ENCODE measurements at places on chromosomes 5 and 9.

DNA sequence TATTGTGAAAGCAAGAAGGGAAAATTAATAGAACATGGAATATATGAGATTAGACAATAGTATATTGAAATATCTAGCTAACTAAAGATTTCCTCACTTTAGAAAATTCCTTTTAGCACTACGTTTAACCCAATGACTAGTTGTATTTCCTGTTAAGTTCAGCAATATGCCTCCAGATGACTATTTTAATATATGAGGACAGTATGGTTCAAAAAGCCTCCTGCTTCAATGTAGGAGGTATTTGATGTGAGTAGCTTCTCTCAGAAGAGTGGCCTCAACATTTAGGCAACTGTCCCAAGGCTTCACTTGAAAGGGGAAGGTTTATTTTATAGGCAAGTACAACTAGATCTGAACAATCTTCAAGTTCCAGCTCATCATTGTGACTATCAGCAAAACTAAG, 2.0 kb upstream of the MEF2C start:
- DNase-seq: peak; percentile 59

GRCh38 chr9:125659201-125659840, 47.7 kb downstream of the MAPKAP1 start:
- DNase-seq: no peak

DNA sequence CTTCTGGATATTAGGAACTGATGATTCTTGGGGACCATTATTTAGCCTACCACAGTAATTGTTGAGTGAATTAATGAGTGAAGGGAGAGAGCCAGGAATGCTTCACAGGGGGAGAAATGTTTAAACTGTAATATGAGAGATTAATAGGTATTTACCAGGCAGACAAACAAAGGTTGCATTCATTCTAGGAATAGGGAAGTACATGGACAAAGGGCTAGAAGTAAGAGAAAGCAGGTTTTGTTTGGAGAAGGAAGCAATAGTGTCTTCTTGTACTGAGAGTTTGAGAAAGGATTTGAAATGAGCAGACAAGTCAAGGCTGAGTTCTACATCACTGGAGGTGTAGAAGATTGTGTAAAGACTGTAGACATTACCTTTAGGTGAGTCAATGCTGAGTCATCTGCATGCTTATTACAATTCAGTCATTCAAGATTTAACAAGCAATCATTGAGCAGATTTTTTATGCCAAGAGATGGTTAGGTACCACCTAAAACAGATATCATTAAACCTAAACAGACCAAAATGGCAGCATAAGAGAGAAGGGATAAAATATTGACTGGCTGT, 8.0 kb downstream of the TAF1L start:
- no peak for DNase-seq

- DNase-seq: no peak
Observed at GRCh38 chr5:36786448-36787012, 90.0 kb upstream of the NIPBL start.

- DNase-seq: no peak
Observed at GRCh38 chr9:76363032-76363395, 31.2 kb downstream of the RFK start.

GRCh38 chr5:99928490-99928889, 606.7 kb upstream of the FAM174A start:
- DNase-seq: no peak

- no peak for DNase-seq
Observed at GRCh38 chr5:72093217-72093616, 14.1 kb upstream of the MAP1B start.

DNA sequence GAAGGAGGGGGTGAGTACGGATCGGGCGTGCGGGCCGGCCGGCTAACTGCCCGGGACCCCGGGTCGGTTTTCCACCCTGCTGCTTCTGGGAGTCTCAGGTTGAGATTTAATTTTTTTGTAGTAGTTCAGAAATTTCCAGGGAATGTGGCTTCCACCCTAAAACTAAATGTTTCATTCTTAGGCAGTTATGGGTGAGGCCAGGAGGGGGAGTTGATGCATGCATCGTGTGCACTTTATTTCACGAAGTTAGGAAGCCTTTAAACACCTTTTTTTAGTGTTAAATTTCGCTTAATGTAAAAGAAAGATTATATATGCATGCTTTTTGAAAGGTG, 905 bp downstream of the CDK9 start:
- DNase-seq: peak; percentile 45

- no peak for DNase-seq
Observed at GRCh38 chr5:74546796-74547195, 93.7 kb downstream of the ENC1 start.

DNA sequence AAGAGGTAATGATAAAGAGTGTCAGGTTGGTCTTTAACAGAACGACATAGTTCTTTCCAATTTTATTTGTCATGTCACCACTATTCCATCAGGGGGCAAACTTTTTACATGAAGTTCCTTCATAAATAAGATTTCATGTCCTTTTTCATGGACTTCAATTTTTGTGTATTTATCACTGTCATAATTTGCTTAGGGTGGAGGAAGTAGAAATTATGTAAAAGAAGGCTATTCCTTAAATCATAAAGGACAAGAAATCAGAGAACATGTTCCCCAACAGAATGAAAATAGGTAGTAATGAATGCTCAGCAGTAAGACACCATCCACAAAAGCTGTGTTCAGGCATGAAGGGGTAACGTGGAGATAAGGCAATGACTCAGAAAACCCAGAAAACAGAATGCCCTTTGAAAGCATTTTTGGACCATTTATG, 72.7 kb downstream of the ZFAND5 start:
- DNase-seq: peak; percentile 71

DNA sequence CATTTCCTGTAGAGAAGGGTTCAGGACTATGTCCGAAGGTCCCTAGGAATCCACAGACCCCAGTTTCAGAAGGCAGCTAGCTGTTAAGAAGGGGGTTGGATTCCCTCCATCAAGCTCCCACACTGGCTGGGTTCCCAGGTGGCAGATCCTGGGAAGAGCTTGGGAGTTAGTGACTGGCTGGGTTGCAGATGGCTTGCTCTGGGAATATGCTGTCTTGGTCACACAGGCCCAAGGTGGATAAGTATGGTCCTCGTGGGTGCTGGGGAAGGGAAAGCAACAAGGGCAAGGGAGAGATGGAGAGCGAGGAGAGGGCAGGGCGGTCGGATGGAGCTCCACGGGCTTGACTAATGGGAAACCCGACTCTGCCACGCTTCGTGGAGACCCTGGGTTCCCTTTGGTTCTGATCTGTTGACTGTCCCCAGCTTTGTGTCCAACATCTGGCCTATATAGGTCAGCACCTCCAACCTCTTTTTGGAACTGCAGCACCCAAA, 17.4 kb downstream of the SH3PXD2B start:
- no peak for DNase-seq

DNA sequence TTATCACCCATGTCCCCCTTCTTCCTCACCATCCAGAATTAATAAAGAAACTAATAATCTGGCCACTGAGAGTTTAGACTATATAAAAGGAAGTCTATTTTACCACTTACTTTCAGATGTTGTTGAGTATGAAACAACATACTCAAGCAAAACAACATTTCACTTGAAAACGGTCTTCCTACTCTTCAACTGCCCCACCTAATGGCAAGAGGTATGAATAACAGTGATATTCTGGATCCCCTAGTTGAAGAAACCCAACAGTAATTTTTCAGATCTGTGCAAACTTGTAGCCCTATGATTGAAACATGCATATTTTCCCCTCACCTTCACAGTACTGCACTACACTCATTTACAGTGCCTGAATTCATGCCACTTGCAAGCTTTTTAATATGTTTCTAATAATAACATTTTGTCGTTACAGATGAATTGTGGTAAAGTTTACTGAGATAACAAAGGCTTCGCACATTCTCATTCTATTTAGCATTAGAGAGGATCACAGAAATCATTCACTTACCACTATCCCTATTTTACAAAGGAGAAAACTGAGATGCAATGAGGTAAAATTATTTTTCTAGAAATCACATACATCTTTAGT, 267.9 kb upstream of the PDE4D start:
- peak; percentile 67 for DNase-seq

GRCh38 chr9:111821006-111821528, 26.3 kb upstream of the SHOC1 start:
- no peak for DNase-seq

DNA sequence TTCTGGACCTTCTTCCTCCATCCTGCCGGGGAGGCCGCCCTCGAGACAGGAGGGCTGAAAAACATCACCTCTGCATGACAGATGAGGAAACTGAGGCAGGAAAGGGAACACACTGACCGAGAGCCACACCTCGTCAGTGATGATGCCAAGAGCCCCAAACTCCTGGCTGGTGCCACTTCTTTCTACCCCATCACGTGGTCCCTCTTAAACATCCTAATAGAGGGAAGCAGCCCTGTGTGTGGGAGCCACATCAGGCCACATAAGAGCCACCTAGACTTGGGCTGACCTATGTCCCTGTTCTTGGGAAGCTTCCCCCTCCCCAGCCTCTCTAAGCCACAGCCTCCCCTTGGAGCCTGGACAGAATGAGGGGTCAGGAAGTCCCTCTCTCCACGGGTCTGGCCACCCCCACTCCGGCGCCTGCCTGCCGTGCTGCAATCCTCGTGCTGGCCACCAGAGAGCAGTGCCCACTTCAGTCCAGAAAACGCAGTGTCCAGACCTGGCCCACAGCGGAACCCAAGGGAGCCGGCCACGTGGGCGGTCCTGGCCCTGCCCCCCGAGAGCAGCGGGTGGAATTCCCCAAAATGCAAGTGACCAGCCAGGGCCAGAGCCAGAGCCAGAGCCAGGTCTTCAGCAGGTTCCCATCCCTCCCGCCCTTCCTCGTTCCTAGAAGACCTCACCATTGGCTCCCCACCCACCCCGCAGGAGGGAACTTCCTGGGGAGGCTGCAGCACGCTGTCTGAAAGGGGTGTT, 54.7 kb upstream of the SARDH start:
- peak; percentile 32 for DNase-seq

- DNase-seq: no peak
Observed at GRCh38 chr9:124272118-124272517, 14.4 kb downstream of the NEK6 start.

- DNase-seq: no peak
Observed at GRCh38 chr9:27391040-27391895, 94.3 kb upstream of the EQTN start.

DNA sequence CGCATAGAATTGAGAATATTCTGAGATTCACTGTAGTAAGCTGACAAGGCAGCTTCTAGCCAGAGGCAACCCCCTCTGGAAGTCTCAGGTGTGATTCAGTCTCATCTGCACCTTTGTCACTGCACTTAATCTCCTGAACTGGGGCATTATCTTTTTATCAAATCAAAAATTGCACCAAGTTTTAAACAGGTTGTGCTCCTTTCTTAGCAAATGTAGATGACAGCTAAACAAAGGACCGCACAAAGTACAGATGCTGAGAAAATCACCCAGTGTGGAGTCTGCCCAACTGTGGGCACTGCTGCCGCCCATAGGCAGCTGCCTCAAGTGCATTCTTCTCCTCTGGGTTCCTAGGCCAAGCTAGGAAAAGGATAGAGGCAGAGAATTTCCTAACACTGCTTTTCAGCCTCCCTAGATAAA, 51.1 kb downstream of the STARD4 start:
- no peak for DNase-seq

DNA sequence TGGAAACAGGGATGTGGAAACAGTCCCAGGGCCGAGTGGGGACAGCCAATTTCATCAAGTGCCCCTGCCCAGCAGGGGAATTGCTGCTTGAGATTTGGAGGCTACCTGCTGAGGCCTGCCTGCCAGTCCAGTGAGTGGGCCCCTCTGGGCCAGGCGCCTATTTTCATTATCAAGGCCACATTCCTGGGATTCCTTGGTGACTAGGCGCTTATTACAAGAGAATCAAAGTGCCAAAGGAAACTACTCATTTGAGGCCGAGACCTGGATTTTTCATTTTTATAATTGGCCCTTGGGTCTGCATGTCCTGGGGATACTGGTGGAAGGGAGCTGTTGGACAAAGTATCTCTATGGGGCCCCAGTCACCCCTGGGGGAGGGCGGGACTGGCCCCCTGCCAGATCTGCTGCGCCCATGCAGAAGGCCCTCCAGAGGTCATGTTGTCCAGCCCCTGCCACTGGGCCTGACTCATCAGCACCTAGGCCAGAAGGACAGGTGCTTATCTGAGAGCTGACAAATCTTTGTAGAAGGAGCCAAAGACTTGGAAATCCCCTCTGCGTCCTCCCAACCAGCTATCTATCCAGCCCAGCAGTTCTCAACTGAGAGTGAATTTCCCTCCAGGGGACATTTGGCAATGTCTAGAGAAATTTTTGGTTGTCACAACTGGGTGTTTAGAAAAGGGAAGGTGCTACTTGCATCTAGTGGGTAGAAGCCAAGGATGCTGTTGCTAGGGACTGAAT, 45.6 kb downstream of the FOXI1 start:
- no peak for DNase-seq

GRCh38 chr5:143893638-143894037, 81.7 kb downstream of the HMHB1 start:
- DNase-seq: no peak

DNA sequence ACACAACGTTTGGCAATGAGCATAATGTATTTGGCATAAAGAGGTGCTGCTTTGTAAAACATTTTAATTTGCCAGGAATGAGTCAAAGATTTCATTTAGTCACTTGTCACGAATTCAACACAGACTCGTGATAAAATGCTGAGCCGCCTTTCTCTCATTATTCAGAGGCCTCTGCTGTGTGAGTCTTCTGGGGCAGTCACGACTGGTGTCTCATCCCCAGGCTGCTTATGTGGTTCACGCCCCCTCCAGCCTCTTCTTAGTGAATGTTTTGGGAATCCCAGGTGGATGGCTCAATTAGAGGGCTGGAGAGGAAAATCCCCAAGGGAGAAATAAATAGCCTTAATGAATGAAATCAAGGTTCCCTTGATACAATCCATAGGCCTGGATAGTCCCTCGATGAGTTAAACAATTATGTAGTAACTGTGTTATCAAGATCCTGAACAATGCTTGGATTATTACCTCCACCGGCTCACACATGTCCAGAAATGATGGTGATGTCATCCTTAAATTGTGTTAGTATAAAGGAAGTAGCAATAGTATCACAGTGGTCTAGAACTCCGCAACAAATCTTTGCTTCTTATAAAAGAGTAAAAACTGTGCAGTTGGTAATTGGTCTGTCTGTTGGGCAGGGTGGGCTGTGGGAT, 192.1 kb upstream of the ADAMTS16 start:
- no peak for DNase-seq

DNA sequence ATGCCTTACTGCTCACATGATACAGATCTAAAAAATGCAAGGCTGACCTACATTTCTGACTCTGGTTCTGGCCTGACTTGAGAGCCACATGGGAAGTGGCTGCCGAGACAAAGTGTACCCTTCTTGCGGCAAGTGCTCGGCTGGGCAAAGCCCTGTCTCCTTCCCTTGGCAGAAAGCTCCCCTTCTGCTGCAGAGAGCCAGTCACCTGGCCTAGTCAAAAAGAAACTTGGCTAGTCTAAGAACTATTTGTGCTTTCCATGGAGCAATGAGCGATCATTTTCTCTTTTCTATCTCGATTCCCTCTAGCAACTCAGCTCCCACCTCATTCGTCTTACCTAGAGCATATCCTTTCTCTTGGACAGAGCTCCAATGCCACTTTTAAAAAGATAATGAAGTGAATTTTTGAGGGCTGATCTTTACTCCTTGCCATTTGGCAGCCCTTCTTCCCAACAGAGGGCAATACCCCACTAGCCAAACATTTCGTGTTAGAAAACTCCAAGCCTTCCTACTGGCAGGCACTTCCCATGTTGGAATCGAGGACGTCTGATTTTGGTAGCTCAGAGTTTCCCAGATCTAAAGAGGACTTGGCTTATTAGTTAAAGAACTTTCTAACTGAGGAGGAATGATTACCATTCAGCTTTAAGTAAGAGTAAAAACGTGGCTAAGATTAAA, 108.1 kb upstream of the PRRC1 start:
- no peak for DNase-seq

All from Kasumi-1 (cell line).